Activated CD4-positive, alpha-beta T cell treated with anti-CD3 and anti-CD28 coated beads, Interleukin-2, amount 50 U/mL, for 1 hour (primary cell): ENCODE measurements at places on chromosomes 6 and 20.

DNA sequence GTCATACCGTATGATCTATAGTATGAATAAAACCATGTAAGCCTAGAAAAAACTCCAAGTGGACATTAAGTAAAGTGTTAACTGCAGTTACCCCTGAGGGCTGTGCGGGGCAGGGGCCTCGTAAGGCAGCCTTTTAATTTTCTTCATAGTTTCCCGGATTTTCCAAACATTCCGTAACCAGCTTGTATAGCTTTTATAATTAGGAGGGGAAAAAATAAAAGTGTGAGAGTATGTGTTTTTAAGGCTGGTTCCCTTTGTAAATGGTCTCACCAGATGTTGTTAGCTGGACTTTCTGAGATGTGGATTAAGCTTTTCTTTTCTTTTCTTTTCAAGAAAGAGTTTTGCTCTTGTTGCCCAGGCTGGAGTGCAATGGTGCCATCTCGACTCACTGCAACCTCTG, 7.0 kb downstream of the KIAA1755 start:
- DNase-seq = no peak

- no peak for DNase-seq
Observed at GRCh38 chr6:18422136-18422535, 35.0 kb downstream of the RNF144B start.

GRCh38 chr6:168597471-168597875, 156.5 kb downstream of the SMOC2 start:
- DNase-seq = no peak

DNA sequence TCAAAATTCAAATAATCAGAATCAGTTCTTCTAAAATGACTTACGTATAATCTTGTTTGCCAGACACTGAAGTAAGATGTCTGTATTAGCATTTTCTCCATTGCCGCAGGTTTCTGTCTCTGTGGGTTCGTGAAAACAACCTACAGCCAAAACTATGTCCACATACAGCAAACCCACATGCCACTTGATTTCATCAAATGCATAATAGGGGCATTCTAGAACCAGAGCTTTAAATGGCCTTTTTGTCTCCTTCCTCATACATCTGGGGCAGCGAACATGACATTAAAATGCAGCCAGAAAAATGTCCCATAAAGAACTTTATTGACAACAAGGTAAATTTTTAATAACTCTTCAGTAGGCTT, 90.2 kb upstream of the QKI start:
- DNase-seq = no peak

DNA sequence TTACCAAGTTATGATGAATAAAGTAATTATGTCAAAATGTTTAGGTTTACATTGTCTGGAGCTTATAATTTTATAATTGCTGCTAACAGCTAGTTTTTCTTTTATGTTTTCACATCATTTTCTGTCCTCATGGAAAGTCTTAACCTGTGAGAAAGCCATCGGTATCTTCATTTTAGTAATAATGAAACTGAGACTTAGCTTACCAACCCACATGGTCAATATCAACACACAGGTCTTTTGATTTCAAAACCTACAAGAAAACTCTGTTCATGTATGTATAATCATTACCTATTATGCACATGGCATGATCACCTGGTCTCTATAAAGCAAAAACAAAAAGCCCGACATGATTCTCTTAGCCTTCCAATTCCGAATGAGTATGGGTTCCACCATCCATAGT, 61.9 kb downstream of the KCNQ5 start:
- DNase-seq = no peak

DNA sequence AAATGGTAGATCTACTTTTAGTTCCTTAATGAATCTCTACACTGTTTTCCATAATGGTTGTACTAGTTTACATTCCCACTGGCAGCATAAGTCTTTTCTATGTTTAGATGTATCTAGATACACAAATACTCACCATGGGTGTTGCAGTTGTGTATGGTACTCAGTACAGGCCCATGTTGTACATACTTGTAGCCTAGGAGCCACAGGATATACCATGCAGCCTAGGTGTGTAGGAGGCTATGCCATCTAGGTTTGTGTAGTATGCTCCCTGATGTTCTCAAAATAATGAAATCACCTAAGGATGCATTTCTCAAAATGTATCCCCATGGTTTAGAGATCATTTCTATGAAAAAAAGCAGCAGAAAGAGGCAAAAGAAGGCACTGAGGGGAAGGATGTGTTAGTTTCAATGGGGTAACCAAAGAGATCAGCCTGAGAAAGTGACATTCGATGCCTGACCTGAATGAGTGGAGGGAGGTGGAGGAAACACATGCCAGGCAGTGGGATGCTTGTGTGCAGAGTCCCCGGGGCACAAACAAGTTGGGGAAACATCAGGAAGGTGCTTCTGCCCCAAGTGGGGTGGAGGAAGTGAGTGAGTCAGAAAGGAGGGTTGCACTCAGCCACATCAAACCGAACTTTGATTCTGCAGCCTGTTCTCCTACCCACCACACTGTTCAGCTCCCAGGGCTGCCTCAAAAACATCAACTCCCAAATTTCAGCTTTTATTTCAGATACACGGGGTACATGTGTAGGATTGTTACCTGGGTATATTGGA, 191.2 kb downstream of the ZNF217 start:
- no peak for DNase-seq

GRCh38 chr6:130189531-130190397, 33.0 kb downstream of the SAMD3 start:
- no peak for DNase-seq

DNA sequence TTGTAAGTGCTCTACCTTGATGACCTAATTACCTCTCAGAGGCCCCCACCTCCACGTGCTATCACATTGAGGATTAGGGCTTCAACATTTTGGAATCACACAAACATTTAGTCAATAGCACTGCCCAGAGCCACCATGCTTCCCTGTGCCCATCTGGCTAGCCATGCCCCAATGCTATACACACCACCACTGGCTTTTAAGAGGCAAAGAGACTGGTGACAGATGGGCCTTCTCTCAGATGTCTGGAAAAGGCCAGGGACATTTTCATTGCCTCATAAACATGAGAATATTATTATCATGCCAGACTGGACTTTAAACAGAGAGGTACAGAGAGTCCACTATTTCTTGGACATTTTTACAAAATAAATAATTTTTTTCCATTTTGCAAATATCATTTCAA, 29.8 kb downstream of the TRMT6 start:
- no peak for DNase-seq

DNA sequence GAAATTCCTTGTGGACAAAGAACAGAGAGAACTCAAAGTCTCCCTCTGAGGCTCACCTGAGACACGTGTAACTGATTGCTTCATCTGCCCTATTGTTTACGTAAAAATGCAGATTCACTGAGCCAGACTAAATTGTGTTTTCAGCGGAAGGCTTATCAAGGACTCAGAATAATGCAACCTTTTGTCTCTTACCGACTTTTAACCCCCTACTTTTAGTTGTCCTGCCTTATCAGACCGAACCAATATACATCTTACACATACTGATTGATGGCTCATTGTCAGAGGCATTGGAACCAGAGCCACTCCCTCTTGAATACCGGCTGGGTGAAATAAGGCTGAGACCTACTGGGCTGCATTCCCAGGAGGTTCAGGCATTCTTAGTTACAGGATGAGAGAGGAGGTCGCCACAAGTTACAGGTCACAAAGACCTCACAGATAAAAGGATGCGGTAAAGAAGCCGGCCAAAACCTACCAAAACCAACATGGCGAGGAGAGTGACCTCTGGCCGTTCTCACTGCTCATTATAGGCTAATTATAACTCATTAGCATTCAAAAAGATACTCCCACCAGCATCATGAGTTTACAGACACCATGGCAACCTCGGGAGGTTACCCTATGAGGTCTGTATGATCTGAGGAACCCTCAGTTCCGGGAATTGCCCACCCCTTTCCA, 95.5 kb upstream of the ZNF184 start:
- DNase-seq = no peak

DNA sequence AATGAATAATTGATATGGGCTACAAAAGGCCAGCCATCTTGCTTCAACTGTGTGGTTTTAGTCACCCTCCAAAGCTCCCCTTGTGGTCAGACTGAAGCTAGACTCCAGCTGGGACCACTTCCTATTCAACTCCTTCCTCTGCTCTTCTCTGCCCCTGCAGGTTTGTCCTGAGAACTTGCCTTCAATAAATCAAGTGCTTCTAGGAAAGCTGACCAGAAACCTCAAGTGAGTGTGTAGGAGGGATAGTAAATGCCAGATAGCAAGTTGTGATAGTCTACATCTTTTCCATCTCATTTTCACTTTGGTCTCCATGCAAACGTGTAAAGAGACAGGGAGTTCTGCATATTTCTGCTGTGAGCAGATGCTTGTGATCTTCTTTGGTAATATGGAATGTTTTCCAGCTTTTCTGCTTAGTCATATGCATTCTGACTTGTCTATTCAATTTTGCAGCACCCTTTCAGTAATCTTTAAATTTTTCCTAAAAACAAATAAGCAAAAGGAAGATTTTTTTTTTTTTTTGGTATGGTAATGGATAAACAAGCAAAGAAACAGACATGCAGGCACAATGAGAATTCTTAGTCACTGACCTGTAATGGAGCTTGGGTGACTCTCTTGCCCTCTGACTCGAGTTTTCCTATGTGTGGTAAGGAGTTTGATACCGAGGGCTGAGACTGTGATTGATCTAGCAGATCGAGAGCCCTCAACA, 201.3 kb upstream of the BTBD3 start:
- DNase-seq = no peak
